ENCODE measurements at places on chromosomes 5 and 9.

DNA sequence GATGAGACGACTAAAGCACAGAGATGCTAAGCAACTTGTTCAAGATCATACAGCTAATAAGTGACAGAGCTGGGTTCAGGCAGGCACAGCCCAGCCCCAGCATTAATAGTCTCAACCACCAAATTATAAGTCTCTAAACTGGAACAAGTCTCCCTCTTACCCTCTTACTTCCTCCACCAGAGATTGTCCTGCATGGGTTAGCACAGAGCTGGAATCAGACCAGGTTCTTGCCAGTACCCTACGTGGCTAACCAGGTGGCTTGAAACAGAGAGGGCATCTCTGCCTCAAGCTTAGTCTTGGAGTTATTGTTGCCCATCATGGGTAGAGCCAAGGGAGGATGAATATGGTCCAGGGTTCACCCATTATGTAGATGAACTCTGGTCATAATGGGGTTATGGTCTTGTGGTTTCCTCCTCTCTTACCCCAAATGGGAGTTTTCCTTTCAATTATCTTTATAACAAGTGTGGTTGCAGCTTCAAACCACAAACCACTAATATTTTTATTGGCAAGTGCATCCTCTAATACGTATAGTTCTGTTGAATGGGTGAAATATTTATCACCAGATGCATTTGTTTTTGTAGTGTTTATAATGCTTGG is 8.3 kb upstream of the XPA start:
- no peak for DNase-seq

GRCh38 chr5:163248333-163248732 is 189.1 kb upstream of the CCNG1 start:
- no peak for DNase-seq

DNA sequence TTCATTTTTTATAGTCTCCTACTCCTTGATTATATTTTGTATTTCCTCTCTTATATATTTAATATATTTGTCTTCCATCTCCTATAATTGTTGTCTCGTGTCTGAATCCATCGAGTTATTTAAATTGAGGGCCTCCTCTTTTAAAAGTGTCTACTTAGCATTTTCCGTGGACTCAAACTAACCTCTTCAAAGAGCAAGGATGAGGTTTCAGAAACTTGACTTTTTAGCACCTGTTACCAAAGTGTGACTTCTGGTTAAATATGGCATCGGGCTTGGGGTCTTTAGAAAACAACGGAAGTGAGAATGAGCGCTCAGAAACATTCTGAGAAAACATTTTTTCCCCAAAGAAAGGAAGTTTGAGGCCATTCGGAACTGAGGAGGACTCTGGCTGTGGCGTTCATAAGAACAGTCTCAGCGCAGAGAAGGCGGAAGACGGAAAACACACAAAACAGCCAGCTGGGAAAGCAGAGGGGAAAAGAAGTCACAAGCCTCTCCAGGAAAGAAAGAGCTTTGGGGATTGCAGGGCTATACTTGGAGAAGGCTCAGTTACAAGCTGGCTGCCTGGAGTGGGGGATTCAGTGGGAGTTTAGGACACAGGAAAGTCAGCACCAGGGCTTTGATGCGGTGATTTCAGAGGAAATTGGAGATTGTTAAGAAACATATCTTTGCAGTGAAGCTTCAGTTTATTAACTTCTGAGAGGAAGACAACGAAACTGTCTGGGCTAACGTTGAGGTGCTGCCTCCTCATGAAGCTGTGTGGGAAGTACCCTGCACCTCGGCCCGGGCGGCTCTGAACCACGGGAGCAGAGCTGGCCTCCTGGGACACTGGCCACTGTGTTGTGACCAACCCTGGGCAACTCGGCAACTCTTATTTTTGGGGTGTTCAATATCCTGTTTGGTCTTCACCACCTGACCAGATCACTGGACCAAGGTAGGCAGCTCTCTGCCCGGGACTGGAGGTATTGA is 25.1 kb upstream of the IRX2 start:
- no peak for DNase-seq

DNA sequence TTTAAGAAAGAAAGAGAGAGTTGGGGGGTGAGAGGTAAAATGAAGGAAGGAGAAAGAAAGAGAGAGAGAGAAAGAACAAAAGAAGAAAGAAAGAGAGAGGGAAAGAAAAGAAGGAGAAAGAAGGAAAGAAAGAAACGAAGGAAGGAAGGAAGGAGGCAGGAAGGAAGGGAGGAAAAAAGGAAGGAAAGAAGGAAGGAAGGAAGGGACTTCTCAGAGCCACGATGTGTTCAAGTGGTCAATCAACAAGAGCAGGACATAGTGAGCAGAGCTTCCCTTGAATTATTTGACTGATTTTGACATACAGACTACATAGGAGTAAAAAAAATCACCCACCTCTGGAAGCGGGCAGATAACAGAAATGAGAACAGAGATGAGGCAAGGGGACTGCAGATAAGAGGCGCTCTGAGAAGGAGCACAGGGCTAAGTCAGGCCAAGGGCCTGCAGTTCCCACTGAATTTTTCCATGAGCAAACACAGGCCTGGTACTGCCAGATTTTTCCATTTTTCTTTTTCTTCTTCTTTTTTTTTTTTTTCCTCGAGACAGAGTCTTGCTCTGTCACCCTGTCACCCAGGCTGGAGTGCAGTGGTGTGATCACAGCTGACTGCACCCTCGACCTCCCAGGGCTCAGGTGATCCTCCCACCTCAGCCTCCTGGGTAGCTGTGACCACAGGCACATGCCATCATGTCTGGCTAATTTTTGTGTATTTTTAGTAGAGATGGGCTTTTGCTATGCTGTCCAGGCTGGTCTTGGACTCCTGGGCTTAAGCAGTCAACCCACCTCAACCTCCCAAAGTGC is 77.7 kb upstream of the IL17B start:
- no peak for DNase-seq

GRCh38 chr5:151896031-151896691 is 28.5 kb downstream of the GLRA1 start:
- DNase-seq: peak; percentile 71

DNA sequence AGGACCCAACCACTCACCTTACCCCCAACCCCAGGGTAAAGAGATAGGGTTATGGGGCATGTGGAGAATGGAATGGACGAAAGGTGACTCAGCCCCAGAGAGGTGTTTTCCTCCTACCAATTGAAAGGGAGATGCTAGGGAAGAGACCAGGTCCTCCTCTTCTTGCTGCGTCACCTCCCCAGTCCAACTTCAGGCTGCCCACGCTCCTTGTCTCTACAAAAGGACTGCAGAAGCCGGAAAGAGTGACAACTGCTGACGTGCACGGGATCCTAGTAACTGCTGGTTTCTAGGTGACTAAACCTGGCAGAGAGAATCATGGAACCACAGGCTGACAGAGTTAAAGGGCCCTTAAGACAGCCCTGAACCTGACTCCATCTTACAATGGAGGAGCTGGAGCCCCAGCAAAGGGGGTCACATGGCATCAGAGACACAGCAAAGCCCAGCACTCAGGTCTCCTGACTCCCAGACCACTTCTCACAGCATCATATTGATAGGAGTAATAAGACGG is 2.2 kb downstream of the GPX3 start:
- no peak for DNase-seq

DNA sequence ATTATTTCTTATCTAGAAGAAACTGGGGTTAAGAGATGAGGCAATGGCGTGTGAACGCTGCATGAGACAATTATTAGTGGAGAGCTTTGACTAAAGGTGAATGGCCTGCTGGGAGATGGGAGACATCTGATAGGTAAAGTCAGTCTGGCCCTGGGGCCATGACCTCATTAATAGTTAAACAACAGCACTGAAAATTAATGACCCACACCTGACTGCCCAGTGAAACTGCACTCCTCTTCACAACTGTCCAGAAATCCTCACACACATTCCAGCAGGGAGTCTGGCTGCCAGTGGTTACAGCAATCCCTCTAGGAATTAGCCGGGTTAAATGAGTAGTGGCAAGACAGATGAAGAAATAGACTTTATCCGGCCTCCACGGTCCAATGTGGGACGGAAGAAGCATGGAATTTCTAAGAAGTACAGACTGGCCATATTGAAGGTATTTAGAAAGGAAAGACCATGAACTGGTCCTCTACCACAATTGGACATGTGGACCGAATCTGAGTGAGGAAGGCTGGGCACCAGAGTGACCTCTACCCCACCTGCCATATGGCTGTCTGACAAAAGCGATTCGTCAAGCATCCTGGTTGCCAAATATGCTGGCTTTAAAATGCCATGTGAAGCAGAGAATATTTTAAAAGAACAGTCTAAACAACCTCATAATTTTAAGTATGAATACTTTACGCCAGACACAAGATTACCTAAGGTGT is 138.4 kb downstream of the EFNA5 start:
- peak; percentile 72 for DNase-seq

DNA sequence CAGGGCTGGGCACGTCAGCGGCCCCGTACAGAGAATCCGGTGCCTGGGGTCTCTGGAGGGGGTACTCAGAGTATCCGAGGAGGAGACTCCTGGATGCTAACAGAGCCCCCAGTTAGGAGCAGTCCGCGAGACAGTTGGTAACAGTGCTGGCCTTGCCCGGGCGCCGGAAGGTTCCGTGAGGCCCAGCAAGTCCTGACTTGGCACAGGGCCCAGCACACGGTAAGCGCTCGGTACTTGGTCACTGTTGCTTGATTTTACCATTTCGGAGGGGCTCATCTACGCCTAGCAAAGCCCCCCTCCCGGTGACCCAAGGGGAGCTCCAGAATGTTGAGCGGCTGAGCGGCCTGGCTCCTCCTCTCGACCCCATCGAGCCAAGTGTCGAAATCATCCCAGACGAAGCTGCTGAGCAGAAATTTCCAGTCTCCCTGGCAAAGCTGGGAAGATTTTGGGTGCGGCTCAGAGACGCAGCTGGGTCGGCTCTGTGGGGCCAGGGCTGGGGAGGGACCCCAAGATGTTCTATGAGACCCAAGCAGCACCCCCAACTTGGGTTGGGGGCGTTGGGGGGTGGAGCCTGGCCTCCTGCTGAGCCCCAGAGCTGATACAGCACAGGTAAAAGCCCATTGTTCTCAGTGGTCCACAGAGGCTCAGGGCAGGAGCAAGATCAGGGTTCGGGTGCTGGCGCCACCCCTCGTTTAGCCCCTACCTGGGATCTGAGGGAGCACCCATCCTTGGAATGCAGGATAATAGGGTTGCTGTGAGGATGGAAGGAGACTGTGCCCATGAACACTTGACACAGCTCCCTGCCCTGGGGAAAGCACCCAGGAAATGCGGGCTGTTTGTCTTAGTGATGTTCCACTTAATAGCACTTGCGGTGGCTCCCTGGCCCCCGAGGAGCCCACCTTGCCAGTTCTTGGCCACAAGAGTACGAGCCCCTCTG is 137.2 kb downstream of the C9orf50 start:
- DNase-seq: peak; percentile 82

- no peak for DNase-seq
Measured at GRCh38 chr9:131310833-131311554, 21.5 kb downstream of the PLPP7 start.

- no peak for DNase-seq
Measured at GRCh38 chr9:94110821-94111252, 26.6 kb downstream of the PTPDC1 start.

DNA sequence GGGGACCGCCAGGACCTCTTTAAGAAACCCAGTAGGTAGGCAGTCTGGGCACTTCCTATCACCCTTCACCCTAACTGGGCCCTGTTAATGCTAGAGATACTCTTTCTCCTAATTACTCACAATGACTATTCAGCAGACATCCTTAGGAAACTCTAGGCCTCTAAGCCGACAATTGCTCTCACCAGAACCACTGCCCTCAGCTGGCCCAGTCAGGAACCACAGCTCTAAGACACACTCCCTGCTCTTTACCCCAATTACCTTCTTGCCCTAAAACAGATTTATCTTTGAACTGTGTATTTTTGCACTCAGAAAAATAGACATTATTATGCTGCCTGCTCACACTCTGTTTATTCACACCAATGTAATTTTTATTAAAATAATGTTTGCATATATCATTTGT is 432.6 kb upstream of the SLC30A5 start:
- DNase-seq: peak; percentile 9

GRCh38 chr5:116992681-116993080 is 418.1 kb upstream of the SEMA6A start:
- DNase-seq: no peak

DNA sequence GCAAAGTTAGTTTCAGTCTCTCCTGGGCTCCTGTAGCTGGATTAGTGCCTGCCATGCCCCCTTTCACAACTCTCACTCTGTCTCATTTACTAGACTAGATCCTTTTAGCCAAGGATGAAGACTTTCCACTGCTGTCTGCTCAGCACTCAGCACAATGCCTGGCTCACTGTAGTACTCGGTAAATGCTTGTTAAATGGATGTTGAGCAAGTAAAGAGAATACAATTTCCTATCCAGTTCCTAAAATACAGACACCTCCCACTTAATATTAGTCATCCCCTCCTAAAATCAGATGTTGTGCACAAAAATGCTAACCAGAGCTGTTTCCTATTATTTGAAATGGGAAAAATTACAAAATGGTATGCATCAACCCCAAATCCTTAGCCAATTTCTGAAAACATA is 195.8 kb downstream of the SREK1 start:
- no peak for DNase-seq

DNA sequence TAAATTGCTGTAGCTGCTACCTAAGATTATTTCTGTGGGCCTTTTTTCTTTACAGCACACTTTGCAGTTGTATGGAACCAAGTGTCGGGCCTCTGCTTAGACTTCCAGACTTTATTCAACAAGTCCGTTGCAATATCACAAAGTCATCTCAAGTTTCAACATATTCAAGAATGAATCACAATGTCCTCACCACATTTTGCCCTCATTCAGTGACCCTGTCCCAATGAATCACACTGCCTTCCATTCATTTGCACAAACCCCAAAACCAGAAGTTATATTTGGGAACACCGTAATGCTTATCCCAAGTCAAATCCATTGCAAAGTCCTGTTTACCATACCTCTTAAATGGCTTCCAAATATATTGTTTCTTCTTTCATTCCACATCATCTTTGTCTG is 439.6 kb downstream of the CSNK1G3 start:
- DNase-seq: peak; percentile 97

DNA sequence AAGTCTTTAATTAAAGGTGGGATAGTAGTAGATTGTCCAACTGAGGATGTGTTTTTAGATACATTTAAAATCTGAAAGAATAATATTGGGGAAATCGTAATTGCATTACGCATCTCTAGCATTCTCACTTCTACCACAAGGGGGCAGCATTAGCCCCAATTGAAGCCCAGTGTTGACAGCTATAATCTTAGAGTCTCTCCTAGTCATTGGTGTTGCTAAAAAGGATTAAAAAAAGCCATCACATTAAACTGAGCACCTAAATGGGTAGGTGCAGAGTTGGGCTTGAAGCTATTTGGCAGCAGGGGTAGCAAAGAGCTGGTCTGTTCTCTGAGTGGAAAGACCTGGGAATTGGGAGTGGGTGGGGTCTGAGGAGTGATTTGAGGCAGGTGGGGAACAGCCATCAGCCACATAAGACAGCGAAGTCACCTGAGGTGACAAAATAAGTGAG is 177.2 kb downstream of the OSTF1 start:
- peak; percentile 73 for DNase-seq

All from myocyte (in vitro differentiated cells).